ENCODE measurements at places on chromosomes 2 and 18.
A peak's percentile ranks its signal among the peaks of the same experiment; 100 is the strongest.

GRCh38 chr2:128549646-128550260 lies 231.1 kb upstream of the HS6ST1 start:
- no peak for DNase-seq

GRCh38 chr18:63186520-63187222 lies 132.9 kb downstream of the BCL2 start:
- DNase-seq = no peak

GRCh38 chr2:143029141-143029540 lies 100.1 kb upstream of the ARHGAP15 start:
- DNase-seq = no peak

DNA sequence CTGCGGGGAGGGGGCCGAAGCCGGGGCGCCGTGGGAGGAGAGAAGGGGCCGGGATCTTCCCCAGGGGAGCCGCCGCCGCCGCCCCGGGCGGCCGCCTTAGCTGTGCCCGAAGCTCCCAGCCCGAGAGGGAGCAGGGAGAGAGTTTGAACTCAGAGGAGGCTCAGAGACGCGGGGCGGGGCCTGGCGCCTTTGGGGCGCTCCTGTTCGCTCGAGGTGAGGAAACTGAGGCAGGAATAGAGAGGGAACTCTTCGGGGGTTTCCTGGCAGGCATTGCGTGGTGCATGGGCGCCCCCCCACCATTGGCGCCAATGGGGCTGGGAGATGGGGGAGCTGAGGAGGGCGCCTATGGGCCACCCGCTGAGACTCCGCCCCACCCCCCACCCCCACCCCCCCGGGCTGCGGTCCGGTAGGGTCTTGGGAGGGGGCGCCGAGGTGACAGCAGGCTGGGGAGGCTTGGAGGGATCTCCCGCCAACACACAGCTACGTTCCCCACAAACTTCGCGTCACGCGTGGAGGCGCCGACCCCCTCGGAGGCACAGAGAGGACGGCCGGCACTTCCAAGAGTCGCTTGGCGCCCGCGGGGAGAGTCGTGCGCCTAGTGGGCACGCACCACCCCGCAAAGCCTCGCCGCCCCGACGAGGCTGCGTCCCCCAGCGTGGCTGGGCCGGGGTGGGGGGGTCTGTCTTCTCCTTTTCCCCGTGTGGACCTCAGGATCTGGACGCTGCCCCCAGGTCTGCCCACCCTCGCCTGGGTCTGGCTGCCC lies 680 bp downstream of the CTDSP1 start:
- DNase-seq = peak; percentile 72

GRCh38 chr2:105409717-105410116 lies 10.9 kb upstream of the FHL2 start:
- peak; percentile 93 for DNase-seq

- DNase-seq = no peak
Observed at GRCh38 chr2:172395503-172395902, 31.9 kb upstream of the ITGA6 start.

DNA sequence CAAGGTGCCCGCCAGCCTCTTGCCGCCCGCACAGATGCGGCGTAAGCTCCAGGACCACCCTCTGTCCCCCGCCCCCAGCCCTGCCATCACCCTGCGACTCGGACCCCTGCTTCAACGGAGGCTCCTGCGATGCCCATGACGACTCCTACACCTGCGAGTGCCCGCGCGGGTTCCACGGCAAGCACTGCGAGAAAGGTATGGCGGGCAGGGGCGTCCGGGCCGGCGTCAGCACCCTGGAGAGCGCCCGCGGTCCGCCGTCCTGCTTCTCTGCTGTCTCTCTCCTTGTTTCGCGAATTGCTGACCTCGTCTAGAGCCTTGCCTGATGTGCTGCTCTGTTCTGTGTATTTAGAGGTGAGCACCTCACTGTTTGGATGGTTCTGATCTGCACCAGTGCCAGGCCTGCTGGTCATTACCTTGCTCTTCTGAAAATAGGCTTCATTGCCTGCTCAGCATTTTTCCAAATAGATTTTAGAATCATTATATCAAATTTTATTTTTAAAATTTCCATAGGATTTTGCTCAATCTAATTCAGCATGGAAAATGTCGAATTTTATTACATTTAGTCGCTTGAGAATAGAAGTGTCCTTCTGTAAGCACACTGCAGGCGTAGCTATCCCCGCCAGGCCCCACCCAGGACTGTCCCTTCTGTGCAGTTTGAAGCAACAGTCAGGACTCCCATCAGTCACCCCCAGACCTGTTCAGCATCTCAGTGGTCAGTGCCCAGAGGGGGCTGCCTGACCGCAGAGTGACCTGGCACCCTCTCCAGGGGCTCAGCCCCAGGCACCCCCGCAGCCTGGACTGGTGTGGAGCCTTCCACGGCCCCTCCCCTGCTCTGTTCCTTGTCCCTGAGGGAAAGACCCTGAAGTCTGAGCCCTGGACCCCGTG lies 51.6 kb downstream of the SNED1 start:
- peak; percentile 51 for DNase-seq

DNA sequence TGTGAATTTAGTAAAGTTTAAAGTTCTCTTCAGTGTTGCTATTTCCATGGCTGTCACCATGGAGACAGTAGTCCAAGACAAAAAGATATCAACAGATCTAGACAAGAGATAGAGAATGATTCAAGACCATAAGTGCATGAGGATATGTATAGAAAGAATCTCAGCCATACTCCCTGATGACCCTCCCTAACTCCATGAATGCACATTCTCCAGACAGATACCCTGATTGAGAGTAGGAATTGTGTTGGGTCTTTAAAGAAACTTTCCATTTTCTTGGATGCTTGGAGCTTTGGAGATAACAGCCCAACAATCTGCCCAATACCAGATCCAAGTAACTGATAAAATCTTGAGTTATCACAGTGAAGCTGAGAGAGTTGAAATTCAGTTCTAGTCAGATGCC lies 1601.2 kb upstream of the CELF4 start:
- no peak for DNase-seq

DNA sequence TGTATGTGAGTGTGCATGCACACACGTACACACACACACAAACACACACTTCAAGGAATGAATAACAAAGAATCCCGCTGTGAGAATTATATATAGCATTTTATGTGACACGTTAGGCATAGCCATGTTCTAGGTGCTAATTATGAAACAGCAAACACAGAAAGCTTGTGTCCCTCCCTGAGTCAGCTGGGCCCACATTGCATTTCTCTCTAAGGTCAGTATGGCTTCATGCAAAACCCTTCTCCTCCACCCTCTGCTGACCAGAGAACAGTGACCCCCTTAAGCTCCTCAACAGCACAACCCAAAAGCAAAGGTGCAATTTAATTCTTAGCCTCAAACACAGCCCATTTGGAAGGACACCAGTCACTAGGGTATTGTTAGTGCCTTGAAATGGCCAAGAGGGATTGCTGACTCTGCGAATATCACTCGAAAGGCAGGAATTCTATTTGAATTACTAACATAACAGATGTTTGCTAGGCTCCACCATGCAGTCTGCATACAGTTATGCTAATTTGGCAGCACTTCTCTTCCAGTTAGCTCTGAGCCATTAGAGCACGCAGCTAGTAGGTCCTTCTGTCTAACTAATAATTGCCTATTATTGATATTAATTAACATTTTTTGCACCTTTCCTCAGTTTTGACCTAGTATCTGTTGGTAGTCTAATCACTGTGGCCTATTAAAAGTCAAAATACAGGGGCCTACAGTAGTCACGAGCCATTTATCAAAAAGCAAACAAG lies 149.0 kb downstream of the LNPK start:
- no peak for DNase-seq

DNA sequence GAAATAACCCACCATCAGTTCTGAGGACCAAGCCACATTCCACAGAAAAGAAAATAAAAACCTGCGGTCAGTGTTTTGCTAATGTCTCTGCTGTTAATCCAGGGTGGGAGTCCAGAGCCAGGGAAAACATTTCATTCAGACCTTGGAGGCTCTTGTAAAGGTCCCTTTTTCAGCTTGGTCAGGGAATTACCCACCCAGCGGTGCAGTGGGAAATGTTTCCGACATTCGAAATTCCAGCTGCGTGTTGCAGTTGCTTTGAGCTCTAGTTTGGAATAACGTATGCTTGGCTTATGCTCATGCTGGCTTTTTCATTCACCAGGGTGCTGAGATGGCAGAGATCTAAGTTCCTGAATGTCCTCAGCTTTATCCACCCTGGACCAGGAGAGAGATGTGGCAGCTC lies 219.1 kb downstream of the TRIB2 start:
- DNase-seq = peak; percentile 49

DNA sequence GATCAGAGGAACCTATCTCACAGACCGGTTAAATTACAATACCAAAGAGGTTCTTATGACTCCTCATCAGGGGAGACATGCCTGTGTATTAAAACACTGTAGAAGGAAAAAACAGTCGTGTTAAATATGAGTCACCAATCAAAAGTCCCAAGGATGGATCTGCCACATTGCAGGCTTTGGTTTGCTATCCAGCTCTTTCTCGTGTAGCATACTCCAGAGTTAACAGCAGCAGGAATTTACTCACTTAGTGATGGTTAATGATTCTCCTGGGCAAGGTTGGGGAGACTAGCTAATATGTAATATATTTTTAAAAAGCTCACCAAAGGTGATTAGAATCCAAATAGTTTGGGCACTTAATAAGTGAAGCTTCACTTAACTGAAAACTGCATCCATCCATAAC lies 109.7 kb downstream of the MBD5 start:
- no peak for DNase-seq

DNA sequence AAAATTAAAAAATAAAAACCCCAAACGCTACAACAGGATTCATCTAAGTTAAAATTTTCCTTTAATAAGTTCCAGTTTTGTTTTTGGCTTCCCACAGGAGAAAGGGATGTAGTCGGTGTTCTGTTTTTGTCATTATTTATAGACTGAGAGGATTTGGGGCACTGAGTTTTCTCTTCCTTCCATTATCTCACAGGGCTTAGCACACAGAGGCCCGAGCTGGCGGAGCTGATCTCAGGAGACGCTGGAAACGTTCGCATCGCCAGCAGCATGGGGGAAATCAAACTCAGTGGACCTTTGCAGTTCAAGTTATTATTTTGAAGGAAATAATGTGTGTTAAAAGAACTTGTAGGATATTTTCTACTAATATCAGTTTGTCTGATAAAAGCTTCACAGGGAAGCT lies 669.7 kb upstream of the SALL3 start:
- no peak for DNase-seq

- DNase-seq = no peak
Observed at GRCh38 chr2:19855542-19856431, 46.0 kb downstream of the TTC32 start.

DNA sequence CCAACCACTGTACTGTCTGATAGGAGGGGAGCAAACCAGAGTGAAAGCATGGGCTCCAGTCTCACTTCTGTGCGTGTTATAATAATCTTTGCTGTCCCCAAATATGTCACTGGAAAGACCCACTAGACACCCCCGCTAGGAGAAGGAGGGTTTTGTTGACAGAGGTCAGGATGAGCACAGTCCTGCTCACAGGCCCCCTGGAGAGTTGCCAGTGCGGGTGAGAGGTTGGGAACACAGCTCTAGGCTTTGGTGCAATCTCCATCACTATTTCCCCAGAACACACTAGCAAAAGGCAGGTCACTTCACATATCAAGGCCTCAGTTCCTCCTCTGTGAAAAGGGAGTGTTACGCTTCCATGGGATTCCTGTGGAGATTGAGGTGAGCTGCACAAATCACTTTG lies 9.7 kb downstream of the XDH start:
- DNase-seq = no peak

DNA sequence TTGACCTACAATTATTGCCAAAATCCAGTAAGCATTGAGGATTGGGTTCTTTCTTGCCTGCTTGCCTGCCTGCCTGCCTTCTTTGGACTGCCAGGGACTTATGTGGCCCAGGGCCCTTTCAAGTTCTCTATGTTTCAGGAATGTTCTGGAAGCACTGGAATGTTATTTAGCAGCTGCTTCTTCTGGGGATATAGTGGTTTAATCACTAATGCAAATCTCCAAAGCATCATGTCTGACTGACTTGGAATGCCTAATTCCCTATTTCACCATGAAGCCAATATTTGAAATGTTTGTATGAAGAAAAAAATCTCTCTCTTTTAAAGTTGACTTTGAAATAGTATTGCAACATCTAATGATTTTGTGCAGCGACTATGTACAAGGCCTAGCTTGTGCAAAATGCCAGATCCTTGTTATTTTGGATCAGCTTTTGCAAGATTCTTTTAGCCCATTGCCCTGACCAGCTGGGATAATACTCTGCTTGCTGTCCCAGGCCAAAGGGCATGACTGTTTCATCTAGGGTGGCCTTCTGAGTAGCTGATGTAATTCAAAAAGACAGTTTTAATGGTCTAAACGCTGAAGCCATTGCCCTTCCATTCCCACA lies 204.6 kb downstream of the RND3 start:
- no peak for DNase-seq

- peak; percentile 54 for DNase-seq
Observed at GRCh38 chr2:8682719-8683667, 1.1 kb downstream of the ID2 start.

DNA sequence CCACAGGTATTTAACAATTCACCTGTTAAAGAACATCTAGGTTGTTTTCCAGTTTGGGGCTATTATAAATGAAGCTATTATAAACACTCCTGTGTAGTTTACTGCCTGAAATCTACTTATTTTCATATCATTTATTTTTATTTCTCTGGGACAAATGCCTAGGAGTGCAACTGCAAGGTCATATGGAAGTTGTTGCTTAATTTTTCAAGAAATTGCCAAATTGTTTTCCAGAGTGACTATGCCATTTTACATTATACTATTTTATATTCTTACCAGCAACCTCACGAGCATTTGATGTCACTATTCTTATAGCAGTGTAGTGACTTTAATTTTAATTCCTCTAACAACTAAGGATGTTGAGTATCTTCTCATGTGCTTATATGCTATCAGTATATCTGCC lies 298.4 kb downstream of the EXOC6B start:
- DNase-seq = no peak

DNA sequence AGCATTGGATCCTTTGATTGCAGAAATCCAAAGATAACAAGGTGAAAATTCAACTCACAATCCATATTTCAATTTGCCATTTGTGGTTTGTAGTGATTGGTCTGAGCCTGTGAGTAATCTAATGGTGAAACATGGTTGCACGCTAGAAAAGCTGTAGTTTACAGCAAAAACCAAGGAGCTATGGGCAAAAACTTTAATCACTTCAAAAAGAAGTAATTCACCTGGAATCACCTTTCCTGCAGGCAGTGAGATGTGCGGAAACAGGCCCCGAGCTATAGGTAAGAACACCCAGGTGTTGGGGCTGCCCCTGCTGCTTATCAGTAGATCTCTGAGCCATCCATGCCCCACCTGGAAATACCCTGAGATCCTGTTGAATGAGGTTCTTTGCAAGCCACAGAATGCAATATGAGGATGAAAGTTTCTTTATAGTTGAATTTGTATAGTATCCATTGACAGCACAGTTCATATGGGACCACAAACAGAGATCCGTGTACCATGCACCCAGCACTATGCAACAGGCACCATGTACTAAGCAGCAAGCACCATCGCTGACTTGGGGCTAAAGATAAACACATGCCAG lies 208.2 kb downstream of the SPP2 start:
- no peak for DNase-seq

GRCh38 chr2:158153270-158154015 lies 51.8 kb downstream of the UPP2 start:
- DNase-seq = no peak

- DNase-seq = peak; percentile 94
Observed at GRCh38 chr18:11908182-11909060, at the start of gene MPPE1. TSS of gene MPPE1 (minus strand) at chr18:11908317. CDS start at chr18:11897264, 11,053 bp downstream.

GRCh38 chr18:34771958-34772357 lies 61.9 kb downstream of the DTNA start:
- DNase-seq = no peak

- no peak for DNase-seq
Observed at GRCh38 chr2:49251766-49252165, 97.5 kb upstream of the FSHR start.
